ENCODE measurements at places on chromosomes 2 and 18. TPM values are rescaled to one million over a fixed set of nuclear protein-coding genes. Genes with fewer than 3 reads are reported as not detected.

Gene ARHGAP15
- total RNA-seq, result not detected

Gene ERBB4
- not detected for total RNA-seq

Gene RIF1
- 32.4 TPM for total RNA-seq

Gene CD8B2
- not detected for total RNA-seq

Gene TUBA4B
- not detected for total RNA-seq

Gene B3GNT2
- total RNA-seq, result 21.0 TPM

Gene DPYSL5
- not detected for total RNA-seq

Gene IL18R1
- 0.43 TPM for total RNA-seq

Gene EGR4
- not detected for total RNA-seq

Gene EHD3
- 6.6 TPM for total RNA-seq

Gene CASP8
- 34.9 TPM for total RNA-seq

Gene KLHL41
- 0.14 TPM for total RNA-seq

Gene EMX1
- total RNA-seq, result not detected

Gene DOK6
- total RNA-seq, result 0.66 TPM

Gene RGPD5
- 42.7 TPM for total RNA-seq

Gene SLC25A52
- total RNA-seq, result 0.14 TPM

Gene TCF4
- total RNA-seq, result 26.7 TPM

Gene NFU1
- total RNA-seq, result 31.5 TPM

Gene CCDC121
- 0.88 TPM for total RNA-seq

Gene SERPINB7
- total RNA-seq, result 33.6 TPM

Gene KCNIP3
- total RNA-seq, result 0.57 TPM

Gene TFPI
- total RNA-seq, result 239 TPM

Gene ZBTB7C
- total RNA-seq, result under 0.01 TPM

Gene FIGN
- total RNA-seq, result 1.3 TPM

Gene ZNF385B
- total RNA-seq, result not detected

Gene PRKAG3
- not detected for total RNA-seq

Gene C2orf78
- not detected for total RNA-seq

Gene RALBP1
- 74.7 TPM for total RNA-seq

Gene IL36B
- total RNA-seq, result not detected

Gene STEAP3
- total RNA-seq, result 74.0 TPM

Gene SERPINB4
- 0.14 TPM for total RNA-seq

Gene KCNG2
- total RNA-seq, result not detected

Gene RNF25
- total RNA-seq, result 36.1 TPM

Gene PLCL1
- under 0.01 TPM for total RNA-seq

Gene MEIS1
- total RNA-seq, result 84.9 TPM

Gene RAB3GAP1
- total RNA-seq, result 65.9 TPM

Gene MC4R
- not detected for total RNA-seq

Gene CPO
- not detected for total RNA-seq

Gene RGPD3
- total RNA-seq, result 0.22 TPM

Gene SPP2
- total RNA-seq, result not detected

Gene CCDC88A
- total RNA-seq, result 30.9 TPM
